ENCODE measurements at places on chromosomes 12 and 14.

- DNase-seq: no peak
These were observed 8.4 kb downstream of the MTA1 start for GRCh38 chr14:105427936-105428485.

DNA sequence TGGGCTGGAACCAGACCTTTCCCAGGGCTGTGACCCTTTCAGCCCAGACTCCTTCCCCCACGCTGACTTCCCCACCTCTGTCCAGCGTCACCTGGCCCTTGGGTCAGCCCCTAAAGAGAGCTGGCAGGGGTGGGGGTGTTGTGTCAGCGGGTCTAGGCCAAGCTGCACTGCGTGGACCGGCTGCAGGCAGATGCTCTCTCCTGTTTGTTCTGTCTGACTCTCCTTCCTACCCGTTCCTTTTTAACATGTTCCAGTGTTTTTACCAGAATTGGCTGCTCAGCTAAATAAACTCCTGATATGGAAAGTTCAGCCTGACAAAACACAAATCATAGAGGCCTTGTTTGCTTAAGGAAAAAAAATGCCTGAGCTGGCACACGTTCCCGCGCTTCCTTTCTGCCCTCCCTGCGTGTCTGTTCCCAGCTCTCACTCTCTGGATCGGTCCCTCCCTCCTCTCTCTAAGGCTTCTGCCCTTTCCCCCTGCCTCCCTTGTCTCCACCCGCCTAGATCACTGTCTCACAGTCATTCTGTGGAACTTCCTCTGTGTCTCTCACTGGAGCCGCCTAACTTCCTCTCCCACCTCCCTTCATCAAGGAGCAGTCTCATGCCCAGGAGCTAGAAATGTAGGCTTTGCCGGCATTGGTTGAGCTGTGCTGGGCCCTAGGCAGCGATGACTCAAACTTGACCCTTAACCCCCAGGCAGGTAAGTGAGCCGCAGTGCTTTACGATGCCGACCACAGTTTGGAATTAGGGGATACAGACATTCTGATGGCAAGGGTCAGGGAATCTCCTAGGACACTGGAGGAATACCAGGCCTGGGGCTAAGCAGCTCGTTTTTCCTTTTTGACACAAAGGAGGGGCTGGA, 15.5 kb upstream of the MLXIP start:
- DNase-seq: no peak

DNA sequence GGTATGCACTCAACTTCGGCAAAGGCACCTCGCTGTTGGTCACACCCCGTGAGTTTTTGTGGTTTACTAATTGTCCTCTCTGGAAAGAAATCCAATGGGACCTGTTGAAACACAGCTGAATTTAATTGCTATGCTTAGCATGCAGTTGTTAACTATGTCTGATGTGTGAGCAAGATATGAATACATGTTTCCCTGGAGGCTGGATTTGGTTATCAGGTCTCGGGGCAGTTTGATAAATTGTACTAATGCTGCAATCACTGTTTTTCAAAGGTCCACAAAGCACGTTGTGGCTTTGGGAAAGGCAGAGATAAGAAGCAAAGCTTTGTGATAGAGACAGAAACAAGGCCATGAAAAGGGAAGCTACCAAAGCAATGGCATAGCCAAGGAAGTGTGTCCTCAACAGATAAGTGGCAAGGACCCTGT, 91.3 kb downstream of the DAD1 start:
- DNase-seq: no peak

DNA sequence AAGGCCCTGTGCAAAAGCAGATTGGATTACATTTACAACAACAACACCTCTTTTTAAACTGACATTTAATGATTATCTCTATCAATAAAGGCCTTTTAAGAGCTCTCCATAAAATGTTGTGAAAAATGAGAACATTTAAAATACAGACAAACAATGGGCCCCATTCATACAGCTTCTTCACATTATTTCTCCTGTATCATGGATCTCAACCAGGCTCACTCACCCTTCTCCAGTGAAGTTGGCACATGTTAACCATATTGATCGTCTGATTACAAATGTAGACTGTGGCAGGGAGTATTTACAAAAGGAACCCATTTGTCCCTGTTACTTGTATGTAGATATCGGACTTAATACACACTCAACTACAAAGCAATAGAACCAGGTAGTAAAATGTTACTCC, 220.2 kb upstream of the BTG1 start:
- no peak for DNase-seq

Data from NCI-H1417 treated with DMSO at 0.1 percent for 48 hours (cell line).